ENCODE measurements at places on chromosomes 4 and X.

DNA sequence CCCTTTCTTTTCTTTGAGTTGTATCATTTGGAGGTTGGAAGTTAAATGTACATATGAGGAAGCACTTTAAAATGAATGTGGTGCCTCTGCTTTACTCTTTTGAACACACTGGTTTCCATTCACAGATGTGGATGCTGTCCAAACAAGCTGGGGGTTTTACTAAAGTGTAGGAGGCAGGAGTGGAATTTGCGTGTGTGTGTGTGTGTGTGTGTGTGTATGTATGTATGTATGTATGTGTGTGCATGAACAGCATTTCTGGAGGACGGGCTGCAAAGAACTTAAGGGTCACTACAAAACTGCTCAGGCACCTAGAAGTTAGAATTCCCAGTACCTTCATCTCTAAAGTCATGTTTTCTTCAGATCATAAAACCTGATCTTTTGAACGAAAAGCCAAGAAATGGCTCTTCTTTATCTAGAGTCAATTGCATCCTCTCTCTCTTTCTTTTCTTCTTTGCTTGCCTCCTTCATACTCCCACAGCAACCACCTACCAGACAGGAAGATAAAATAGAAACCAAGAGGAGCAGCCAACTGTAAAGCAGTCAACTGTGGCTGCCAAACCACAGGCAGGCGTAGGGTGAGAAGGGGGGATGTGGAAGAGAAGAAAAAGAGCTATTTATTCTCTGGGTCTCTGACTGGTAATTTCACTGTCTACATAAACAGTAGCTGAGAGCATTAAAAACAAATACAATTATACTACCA, 177.0 kb upstream of the RASGEF1B start:
- no peak for DNase-seq

GRCh38 chr4:177367336-177367735, 57.7 kb downstream of the NEIL3 start:
- DNase-seq = no peak

- DNase-seq = no peak
These were observed 11.3 kb downstream of the TXK start for GRCh38 chr4:48122756-48123155.

DNA sequence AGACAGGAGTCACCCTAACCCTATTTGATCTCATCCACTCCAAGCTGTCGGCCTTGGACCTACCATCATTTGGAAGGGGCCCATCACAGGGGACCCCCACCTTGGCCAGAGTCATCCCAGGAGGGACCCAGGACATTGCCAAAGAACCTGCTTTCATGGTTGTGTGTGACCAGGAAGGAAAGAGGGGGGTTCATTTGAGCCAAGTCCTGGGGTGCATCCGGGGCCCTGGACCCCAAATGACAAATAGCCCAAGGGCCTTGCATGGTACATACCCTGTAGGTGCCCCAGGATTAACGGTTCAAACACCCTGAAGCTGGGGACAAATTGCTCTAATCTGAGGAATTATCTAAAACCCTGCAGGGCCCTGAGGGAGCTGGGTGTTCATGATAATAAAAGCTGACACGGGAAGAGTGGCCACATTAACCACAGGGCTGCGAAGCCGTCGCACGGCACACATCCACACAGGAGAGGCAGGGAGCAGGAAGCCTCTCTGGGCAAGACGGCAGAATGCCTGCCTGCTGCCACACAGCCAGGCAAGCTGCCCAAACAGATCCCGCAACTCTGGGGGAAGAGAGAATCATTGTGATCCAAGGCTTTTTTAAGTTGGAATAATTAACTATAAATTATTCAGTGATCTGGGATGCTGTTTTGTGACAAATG, 28.2 kb upstream of the PPP2R2C start:
- no peak for DNase-seq

DNA sequence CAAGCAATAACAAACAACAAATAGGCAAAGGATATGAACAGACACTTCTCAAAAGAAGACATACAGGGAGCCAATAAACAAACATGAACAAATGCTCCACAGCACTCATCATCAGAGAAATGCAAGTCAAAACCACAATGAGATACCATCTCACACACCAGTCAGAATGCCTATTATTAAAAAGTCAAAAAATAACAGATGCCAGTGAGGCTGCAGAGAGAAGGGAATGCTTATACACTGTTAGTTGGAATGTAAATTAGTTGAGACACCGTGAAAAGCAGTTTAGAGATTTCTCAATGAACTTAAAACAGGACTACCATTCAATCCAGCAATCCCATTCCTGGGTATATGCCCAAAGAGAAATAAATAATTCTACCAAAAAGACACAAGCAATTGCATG, 129.8 kb upstream of the MAGEB2 start:
- DNase-seq = no peak

- no peak for DNase-seq
These were observed 27.1 kb upstream of the MAPK10 start for GRCh38 chr4:86386817-86387415.
